T-helper 22 cell (primary cell): ENCODE measurements at places on chromosomes 11 and 22.

GRCh38 chr11:128897826-128898225 is 6.7 kb downstream of the KCNJ5 start:
- no peak for DNase-seq

GRCh38 chr11:43943372-43943930 is 1.0 kb downstream of the C11orf96 start:
- DNase-seq, result no peak

DNA sequence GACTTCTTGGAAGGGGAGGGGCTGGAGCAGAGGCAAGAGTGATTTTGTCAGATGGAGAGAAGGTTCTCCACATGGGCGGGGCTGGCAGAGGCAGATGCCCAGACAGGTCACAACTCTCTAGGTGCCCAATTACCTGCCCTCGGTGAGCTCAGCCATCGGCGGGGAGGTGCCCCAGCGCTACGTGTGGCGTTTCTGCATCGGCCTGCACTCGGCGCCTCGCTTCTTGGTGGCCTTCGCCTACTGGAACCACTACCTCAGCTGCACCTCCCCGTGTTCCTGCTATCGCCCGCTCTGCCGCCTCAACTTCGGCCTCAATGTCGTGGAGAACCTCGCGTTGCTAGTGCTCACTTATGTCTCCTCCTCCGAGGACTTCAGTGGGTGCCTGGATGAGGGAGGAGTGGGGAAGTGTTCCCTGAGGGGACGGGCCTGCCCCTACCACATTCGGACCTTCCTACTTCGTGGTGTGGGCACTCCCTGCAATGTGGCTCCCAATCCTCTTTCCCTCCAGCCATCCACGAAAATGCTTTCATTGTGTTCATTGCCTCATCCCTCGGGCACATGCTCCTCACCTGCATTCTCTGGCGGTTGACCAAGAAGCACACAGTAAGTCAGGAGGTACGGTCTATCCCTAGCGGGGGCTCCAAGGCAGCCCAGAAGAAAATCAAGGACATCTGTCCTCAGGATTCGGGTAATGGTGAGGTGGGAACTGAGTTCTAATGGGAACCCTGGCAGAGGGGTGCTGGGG is 15.6 kb downstream of the PGAP2 start:
- no peak for DNase-seq

DNA sequence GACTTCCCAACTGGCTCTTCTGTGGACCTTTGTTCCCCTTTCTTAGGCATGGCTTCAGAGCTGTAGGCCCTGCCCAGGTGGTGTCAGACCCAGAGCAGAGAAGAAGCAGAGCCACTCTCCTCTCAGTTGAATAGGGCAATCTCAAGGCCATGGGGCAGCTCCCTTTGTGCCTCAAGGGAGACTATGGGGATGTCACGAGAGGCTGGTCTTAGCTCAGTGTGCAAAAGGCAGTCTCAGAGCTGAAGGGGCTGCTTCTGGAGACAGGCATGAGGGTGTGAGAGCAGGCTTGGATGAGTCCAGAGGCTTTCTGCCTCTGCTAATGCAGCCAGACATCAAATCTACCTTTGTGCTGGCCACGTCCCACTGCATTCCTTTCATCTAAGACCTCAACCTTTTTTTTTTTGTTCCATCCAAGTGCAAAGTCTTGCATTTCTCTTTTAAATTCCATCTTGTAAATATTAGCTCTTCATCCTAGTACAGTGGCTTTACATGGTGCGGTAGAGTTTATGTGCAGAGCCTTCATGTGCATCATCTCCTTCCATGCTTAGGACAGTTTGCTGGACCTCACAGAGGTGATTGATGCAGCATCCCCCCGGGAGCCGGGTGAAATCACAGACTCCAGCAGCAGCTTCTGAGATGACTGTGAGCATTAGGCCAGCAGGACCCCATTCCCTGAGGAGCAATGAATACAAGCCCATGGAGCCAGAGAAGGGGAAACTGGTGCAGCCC is 34.2 kb upstream of the FCHSD2 start:
- no peak for DNase-seq

GRCh38 chr11:28472904-28473303 is 364.7 kb downstream of the METTL15 start:
- no peak for DNase-seq

DNA sequence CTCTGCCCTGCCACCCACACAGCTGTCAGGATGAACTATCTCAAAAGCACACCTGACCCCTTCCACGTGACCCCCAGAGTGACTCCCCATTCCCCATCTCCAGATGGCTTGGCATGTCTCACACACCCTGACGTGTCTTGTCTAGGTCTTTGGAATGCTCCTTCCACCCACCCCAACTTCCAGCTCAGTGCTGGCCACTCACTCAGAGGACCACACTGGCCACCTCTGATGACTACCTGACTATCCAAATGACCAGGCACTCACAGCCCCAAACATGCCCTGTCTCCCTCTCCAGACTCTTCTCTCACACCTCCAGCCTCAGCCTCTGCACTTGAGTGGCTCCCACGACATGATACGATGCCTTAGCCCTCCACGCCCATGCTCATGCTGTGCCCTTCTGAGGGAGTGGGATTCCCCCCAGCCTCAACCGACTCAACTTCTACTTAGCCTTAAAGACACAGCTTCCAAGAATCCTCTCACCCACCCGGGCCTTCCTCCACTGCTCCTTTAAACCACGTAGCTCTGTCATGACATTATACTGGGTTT is 259.4 kb downstream of the BUD13 start:
- DNase-seq, result no peak

DNA sequence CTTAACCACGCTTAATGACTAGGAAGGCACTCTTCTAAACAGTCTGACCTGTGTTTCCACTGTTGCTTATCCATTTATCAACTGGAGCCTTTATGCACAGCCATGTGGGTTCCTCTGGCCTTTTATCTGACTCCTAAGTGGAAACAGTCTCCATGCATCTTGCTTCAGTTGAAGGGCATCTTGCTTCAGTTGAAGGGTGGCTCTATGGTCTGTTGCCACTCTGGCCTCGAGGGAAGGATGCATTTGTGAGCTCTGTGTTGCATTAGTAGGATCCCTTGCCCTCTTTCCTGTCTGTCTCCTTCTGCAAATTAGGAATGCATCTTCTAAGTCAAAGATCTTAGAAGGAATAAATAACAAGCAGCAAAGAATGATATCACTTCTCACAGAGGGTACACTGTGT is 25.8 kb upstream of the C11orf96 start:
- DNase-seq, result no peak

GRCh38 chr11:93908689-93909088 is 58.3 kb upstream of the VSTM5 start:
- no peak for DNase-seq

GRCh38 chr11:35141571-35141971 is 2.6 kb downstream of the CD44 start:
- DNase-seq, result no peak

GRCh38 chr11:131898949-131899348 is 528.5 kb downstream of the NTM start:
- DNase-seq, result no peak

DNA sequence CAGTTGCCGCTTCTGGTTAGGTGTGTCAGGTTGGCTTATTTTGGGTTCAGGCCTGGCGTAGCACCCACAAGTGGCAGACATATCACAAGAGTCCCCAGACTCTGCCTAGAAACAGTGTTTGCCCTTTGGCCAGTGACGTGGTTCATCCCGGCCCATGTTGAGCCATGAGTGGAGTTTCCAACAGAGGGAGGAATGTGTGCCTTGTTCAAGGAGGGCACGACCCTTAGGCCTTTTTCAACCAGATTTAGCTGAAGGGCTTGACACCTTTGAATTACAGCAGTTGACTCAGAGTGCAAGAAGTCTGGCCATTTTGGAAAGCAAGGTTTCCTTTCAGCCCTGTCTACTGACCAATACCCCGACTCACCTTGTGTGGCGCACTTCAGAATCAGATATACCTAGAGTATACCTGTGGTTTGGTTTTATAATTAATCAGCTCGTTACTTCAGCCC is 15.1 kb upstream of the AIFM3 start:
- no peak for DNase-seq

GRCh38 chr11:105821372-105821771 is 200.7 kb downstream of the MSANTD4 start:
- no peak for DNase-seq

GRCh38 chr11:6608726-6609501 is 3.1 kb downstream of the TAF10 start:
- no peak for DNase-seq

GRCh38 chr22:48927591-48927990 is 900.1 kb downstream of the BRD1 start:
- no peak for DNase-seq

DNA sequence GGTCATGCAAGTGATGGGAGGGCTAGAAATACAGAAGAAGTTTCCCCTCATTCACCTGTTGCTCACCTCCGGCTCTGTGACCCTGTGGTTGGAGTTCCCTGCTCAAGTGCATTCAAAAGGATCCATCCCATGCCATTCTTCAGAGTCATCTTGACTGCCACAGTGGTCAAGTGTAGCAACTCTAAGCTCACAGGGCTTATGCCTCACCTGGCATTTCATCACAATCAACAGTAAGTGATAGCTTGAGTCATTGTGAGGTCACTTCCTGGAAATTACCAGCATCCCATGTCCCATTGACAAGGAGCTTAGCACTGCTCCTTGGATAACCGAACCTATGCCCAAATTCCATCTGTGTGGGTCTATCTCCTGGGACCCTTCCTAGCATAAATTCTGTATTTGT is 55.6 kb downstream of the OR4C45 start:
- DNase-seq, result no peak

GRCh38 chr11:17416492-17416891 is 28.0 kb upstream of the KCNJ11 start:
- no peak for DNase-seq

- no peak for DNase-seq
These were observed 765.4 kb upstream of the ANO3 start for GRCh38 chr11:25566298-25567200.

DNA sequence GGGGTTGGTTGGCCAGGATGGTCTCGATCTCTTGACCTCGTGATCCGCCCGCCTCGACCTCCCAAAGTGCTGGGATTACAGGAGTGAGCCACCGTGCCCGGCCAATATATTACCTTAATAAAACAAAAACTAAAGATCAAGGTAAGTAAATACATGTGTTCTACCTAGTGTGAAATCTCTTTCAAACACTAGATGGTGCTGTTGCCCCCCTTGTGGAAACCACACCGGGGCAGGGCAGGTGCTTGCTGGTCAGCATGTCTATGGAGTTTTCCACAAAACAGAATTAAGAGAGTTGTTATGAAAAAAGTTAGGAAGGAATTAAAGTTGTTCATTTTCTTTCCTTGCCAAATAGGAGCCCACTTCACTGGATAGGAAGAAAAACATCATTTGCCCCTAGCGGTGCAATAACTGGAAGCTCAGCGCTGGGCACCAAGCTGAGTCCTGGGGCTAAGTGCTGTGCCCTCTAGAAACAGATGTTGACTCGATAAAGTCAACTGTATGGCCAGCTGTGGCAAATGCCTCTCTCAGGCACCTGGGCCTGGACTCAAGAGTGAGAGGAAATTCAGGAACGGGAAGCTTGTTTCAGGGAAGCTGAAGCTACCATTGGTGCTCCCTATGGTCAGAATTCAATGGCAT is 6.3 kb upstream of the KCNJ5 start:
- DNase-seq, result no peak

DNA sequence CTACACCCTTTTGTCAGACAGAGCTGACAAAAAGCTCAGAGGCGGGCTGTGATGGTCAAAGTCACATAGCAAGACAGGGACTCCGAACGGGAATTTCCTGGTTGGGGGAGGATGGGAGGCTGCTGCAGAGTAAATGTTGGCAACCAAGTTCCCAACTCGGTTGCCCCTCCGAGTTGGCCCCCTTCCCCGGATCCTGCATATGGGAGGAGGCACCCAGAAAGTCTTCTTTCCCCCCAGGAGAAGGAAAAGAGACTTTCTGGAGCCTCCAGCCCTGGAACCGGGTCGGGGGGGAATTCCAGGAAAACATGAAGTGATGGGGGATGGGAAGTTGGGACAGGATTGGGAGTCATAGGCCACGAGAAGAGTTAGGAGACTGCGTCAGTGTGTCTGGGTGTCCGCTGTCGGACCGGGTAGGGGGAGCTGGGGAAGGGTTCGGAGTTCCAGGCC is 614 bp downstream of the SELENOM start:
- DNase-seq, result no peak

DNA sequence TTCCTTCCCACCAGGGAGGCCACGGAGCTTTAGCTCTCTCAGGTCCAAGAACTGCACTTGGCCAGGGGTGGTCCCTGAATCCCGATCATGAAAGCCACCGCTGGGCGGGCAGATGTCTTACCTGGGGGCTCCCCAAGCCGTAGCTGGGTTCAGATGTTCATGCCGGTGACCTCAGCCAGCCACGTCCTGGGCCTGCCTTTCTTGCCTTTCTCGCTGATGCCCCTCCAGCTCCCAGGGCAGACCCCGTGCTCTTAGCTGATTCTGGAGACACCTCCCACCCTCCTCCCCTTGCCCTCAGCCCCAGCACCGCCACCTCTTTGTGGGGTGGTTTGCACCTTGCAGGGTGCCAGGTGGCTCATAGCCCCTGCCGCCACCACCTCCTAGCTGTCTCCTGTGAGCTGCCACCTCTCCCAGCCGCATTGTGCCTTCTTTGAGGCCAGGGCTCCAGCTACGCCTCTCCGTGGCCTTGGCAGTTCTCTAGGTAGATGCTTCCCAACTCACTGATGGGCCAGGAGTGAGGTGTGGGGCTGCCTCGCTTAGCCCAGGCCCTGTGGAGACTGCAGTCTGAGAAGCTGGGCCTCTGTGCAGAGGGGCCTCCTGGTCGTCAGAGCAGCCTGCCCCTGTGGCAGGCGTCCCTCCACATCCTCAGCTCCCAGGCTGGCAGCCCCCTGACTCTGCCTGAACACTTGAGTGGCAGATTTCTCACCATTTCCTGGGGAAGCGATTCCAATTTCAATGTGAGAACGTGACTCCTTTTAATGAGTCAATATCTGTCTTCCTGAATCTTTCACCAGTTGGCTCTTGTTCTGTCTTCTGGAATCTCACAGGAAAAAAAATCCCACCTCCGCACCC is 97.6 kb upstream of the B3GAT1 start:
- DNase-seq, result no peak

- no peak for DNase-seq
These were observed 15.5 kb downstream of the APOL3 start for GRCh38 chr22:36144886-36145541.

GRCh38 chr11:26860091-26860780 is 133.7 kb upstream of the FIBIN start:
- DNase-seq, result no peak

GRCh38 chr11:66243782-66244535 is 24.5 kb upstream of the RAB1B start:
- DNase-seq, result no peak

DNA sequence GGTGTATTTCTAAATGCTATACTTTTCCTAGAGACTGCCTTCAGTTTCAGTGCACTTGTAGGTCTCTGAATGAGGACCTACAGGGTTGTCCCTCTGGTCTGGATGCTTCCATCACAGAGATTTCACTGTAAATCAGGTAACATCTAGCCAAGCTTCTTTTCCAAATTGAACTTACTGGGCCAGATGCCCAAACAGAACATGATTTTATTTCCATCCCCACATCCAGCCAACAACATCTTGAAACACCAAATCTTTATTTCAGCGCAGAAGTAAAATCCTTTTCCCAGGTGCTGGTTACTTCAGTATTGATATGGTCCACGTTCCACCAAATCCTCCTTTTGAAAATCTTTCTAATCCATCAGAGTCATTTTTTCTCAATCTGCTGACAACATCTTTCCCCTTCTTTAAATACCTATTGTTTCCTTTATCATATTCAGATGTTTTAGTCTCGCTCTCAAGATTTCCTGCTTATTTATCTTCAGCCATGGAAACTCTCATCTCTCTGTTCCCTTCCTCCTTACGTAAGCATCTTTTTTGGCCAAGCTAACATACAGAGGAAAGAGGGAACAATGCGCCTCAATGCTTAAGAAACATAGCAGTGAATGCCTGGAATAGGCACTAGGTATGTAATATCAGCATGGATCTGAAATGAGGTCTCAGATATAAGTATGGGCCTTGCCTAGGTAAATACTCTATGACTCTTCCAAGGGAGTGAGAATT is 201.2 kb upstream of the MTNR1B start:
- DNase-seq, result no peak
